ENCODE measurements at places on chromosomes 7 and 10.

DNA sequence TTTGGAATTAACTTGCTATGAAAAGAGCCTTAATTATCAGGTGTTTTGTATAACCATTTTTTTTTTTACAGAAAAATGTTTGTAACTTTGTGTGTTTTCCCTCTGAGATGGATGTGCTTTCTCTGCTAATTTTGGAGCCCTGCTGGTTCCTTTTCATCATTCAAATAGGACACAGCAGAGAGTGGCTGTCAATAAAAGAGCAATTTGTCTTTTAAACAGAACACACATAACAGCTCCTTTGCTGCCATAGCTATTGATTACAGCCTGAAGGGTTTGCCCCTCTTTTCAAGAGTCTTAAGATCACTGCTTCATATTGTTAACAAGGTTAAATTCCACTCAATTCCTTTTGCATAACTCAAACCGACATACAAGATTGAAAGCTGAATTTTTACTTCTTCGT lies 187.2 kb upstream of the MBL2 start:
- no peak for DNase-seq

- no peak for DNase-seq
These were observed 282.1 kb downstream of the CCDC3 start for GRCh38 chr10:12719365-12719764.

GRCh38 chr10:120473593-120473992 lies 16.6 kb downstream of the PLPP4 start:
- no peak for DNase-seq

GRCh38 chr10:116076621-116077020 lies 196.4 kb downstream of the GFRA1 start:
- no peak for DNase-seq

GRCh38 chr7:38190011-38190410 lies 12.0 kb downstream of the STARD3NL start:
- DNase-seq: no peak

DNA sequence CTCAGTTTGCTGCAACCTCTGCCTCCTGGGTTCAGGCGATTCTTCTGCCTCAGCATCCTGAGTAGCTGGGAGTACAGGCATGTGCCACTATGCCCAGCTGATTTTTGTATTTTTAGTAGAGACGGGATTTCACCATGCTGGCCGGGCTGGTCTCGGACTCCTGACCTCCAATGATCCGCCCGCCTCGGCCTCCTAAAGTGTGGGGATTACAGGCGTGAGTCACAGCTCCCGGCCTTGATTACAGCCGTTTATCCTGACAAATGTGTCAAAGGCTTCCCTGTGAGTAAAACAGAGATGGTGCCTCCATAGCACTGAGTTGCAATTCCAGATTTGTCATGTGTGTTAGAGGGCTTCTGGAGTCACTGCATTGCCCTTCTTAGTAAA lies 273.7 kb downstream of the CCDC3 start:
- no peak for DNase-seq

Measured in AG08396 (cell line).